ENCODE measurements at places on chromosomes 2 and 18.

GRCh38 chr18:24254071-24254470 is 115.2 kb downstream of the CABYR start:
- DNase-seq: no peak

- DNase-seq: no peak
Observed at GRCh38 chr2:120669121-120669952, 66.3 kb upstream of the GLI2 start.

DNA sequence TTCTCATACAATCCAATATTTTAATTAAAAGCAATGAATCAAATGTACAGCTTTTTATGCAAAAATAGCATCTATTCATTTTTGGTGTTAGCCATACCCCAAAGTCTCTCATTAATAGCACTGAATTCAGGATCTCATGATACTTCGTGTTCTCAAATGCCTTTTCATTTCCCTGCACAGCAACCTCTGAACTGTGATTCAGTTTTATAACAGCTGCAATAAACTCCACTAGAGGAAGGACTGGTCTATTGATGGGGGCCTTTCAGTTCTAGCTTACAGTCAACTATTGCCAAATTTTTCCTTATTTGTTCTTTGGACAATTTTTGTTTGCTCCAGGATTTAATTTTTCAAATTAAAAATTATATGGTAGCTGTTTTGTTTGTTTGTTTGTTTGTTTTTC is 4.8 kb upstream of the TMEM87B start:
- no peak for DNase-seq

- no peak for DNase-seq
Observed at GRCh38 chr18:35610724-35611123, 29.2 kb downstream of the GALNT1 start.

DNA sequence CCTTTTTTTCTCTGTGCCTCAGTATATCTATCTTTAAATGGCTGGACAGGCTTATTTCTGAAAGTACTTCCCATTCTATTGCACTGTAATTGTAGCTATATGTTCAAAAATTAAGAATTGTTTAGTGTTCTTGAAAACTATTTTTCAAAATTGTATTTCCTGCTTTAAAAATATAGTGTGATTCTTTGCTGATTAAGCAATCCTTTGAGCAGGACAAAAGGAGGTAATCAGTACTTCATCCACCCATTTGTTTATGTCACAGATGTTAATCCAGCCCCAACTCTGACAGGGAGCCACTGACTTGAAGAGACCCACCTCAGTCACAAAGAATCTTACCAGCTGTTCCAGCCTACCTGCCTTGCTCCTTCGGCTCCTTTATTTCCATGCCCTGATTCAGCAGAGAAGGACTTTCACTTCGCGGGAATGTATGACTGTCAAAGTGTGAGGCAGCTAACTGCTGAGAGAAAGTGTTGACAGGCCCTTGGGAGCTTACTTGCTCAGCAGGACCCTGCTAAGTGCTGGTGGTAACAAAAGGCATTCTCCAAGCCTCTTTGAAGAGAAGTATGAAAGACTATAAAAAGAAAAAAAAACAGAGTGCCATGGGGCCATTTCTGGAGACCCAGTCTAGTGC is 393.3 kb upstream of the CYRIA start:
- DNase-seq: no peak

DNA sequence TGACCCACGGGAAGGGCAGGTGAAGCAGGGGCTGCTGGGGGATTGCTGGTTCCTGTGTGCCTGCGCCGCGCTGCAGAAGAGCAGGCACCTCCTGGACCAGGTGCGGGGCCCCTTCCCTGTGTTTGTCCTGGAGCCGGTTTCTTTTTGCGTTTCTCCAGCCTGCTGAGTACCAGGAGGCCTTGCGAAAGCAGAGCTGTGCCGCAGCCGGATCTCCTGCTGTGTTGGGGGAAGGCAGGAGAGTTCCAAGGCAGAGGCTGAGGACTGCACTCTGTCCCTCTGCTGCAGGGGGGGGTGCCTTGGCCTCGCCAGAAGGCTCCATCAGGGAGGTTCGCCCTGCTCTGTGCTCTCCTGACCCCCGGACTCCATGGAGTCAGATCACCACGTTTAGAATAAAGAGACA is 2.8 kb downstream of the CAPN10 start:
- DNase-seq: no peak

DNA sequence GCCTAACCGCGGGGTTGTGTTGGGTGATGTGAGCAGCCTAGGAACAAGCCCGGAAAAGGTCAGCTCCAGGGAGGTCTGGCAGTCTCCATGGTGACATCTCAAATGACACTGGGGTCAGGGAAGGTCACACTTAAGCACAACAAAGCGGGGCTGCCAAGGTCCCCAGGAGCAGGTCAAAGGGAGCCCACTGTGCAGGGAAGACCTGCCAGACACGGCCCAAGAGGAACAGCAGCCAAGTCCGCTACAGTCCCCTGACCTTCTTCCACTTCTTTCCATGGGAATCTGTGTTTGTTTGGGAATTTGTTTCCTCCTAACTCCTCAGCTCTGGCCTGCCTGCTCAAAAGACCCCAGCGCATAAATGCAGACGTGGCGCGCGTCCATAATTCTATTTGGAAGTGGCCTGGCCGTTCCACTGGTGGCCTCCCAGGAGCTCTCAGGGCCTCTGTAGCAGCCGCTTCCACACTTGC is 232.1 kb upstream of the COPS8 start:
- no peak for DNase-seq

GRCh38 chr2:195021711-195022507 is 635.1 kb upstream of the SLC39A10 start:
- DNase-seq: no peak

Measured in COLO829 (cell line).